Lung (tissue), 17 donors: ENCODE measurements at places on chromosomes 6 and 20. TPM values are rescaled to one million over a fixed set of nuclear protein-coding genes. Genes with fewer than 3 reads are reported as not detected.

- H3K27ac ChIP-seq = no peak overlapping the region
- peaks cover 11% of the 10 kb centered on the region for H3K4me1 ChIP-seq
- H3K4me3 ChIP-seq = no peak overlapping the region
Observed at GRCh38 chr6:151112130-151112529, 127.6 kb upstream of the AKAP12 start.

DNA sequence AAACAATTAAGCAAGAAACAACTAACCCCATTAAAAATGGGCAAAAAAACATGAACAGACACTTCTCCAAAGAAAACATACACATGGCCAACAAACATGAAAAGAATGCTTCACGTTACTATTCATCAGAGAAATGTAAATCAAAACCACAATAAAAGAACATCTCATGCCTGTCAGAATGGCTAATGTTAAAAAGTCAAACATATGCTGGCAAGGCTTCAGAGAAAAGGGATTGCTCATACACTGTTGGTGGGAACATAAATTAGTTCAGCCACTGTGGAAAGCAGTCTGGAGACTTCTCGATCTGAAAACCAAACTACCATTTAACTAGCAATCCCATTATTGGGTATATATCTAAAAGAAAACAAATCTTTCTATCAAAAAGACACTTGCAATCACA is 217.5 kb downstream of the TINAG start:
- no peaks in the 10 kb centered on the region for H3K27me3 ChIP-seq
- no peaks in the 10 kb centered on the region for H3K36me3 ChIP-seq
- DNase-seq = no peak
- H3K27ac ChIP-seq = no peak overlapping the region
- no peaks in the 10 kb centered on the region for H3K4me1 ChIP-seq
- H3K4me3 ChIP-seq = no peak overlapping the region

DNA sequence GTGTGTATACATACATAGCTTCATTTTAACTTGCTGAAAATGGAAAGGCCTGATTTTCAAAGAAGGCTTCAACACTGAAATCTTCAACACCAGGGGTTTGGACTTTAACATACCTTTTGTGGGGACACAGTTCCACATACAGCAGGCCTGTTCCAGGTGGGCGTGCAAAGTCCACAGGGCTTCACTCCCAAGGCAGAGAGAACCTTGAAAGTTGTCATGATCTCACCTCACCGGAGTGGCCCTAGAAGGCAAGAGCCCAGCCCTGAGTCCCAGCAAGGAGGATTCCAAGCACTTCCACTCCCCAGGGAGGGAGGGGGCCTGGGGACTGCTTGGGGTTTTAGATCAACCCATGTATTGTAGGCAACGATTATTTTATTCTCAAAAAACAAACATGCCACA is 47.2 kb downstream of the TMEM242 start:
- no peaks in the 10 kb centered on the region for H3K36me3 ChIP-seq
- H3K4me1 ChIP-seq = peaks cover 11% of the 10 kb centered on the region
- DNase-seq = no peak
- no peak overlapping the region for H3K4me3 ChIP-seq
- no peak overlapping the region for H3K27ac ChIP-seq

DNA sequence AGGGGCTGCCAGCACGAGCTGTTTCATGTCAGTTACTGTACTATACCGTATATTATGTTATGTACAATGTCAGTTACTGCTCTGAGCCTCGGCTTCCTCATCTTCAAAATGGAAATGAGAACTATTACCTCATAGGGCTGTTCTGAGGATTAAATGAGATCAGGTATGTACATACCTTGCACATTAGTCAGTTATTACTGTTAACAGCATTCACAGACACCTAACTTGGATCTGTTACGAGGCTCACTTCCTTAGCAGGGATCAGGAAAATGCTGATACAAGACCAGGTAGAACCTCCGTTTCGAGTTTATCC is 69.7 kb upstream of the TBC1D7 start:
- H3K27me3 ChIP-seq = no peaks in the 10 kb centered on the region
- no peaks in the 10 kb centered on the region for H3K36me3 ChIP-seq
- H3K27ac ChIP-seq = no peak overlapping the region
- peaks cover 36% of the 10 kb centered on the region for H3K4me1 ChIP-seq
- H3K4me3 ChIP-seq = no peak overlapping the region
- DNase-seq = no peak

DNA sequence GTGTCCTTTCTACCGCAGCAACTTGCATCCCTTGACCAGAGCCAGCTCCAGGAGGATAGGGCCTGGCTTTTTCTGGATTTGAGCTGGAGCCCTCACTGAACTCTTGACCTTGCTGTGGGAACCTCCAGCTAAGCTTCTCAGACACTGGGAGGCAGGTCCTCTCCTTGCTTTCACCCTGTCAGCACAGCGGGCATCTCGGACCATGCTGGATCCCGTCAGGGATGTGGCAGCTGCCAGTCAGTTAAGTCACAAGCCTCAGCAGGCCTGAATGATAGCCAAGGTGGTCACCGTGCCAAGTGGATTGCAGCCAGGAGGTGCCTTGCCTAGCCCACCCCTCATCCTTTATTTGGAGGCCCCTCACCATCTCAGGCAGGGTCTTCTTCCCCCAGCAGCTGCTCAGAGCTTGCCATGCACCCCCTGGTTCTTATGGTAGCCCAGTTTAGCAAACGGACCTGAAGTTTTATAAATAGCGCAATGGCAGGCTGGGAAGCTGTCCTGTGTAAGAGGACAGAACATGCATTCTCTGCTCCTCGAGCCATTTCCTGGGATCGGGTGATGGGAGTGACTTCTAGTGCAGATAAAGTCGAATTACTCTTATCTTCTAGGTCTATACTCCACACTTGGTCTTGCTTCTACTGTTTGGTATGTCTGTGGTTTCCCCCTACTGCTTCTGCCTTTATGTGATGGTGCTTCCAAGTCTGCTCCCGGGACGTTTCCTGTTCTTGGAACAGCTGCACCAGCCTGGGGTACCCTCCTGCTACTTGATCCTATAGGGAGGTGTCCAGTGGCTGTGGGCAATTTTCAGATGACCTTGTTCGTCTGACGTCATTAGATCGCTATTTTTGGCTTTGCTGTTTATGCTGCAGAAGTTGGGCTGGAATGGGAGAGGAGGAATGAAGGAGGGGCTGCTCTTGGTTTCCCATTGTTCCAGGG is 7.1 kb upstream of the MYLK2 start:
- H3K4me3 ChIP-seq = no peak overlapping the region
- H3K4me1 ChIP-seq = peaks cover 8% of the 10 kb centered on the region
- peak; percentile 65 for DNase-seq
- no peaks in the 10 kb centered on the region for H3K36me3 ChIP-seq

DNA sequence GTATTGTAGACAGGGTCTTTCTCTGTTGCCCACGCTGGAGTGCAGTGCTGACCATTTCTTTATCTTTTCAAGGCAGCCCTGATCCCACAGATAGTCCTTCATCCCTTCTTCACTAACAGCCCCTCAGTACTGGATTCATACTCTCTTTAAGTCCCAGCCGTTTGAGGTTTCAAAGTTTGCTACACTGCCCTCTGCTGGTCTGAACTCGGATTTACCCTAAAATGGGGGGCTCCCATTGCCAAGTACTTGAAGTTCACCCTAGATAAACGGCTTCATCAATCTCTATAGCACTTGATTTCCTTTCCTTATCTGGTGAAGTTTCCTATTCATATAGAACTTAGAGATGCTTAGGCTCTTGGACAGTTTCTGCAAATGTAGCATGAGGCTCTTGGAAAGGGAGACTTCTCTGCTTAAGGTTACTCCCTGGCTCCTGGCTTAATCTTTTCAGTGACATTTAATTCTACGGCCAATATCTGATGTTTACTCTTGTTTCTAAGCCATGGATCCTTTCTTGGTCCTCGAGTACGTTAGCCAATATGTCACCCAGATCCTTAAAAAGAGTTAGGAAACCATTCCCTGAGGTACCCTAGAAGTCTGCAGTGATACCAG is 21.4 kb upstream of the PREP start:
- no peak overlapping the region for H3K4me3 ChIP-seq
- H3K36me3 ChIP-seq = no peaks in the 10 kb centered on the region
- DNase-seq = peak; percentile 66
- H3K27ac ChIP-seq = no peak overlapping the region

RAET1L gene
- not detected for total RNA-seq

COL11A2 gene
- 2.4 TPM for total RNA-seq
